ENCODE measurements at places on chromosomes 1 and 21.

DNA sequence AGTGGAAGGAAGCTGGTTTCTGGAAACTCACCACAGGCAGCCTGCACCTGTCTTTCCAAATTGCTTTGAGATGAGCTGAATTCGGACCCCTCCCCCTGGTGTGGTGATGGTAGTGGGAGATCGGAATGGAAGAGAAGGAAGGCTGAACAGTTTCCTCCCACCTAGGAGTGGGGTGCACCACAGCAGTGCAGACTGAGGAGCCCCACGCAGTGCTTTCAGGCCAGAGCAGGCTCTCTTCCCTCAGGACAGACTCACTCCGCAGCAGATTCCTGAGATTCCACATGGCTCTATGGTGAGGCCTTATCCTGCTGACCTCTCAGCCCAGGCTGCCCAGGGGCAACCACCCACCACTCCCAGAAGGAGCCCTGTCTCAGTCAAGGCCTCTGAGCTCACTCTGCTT lies 80.9 kb downstream of the ATP1A1 start:
- no peak for DNase-seq

DNA sequence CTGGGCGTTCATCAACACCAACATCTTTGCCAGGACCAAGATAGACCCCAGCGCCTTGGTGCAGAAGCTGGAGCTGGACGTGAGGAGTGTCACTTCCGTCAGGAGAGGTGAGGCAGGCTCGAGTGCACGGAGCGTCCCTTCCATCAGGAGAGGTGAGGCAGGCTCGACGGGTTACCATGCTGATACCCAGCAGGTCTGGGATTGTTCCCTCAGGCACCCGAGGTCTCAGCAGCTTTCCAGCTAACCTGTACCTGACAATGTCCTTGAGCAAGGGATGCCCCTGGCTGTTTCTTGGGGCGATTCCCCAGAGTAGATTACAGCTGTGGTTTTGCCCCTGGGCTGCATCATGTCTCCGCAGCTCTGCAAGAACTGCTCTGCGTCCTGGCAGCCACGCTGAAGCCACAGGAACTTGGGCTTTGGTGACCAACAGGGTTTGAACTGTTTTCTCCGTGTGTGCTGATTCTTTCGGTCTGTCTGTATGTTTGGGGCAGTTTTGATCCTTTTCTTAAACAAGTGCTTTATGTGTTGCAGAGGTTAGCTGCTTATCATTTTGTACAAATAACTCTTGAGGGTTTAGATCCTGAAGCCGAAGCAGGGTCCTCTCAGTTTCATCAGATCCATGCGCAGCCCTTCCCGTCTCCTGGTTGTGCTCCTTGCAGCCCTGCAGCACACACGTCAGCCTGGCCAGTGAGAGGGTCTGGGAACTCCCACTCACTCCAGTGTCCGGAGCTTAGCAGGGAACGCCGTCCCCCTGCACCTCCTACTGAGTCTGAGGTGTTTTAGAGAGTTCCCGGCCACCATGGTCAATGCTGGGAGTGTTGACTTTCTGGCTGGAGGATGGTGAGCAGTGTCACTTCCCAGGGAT lies 4.1 kb downstream of the SLX9 start:
- no peak for DNase-seq

DNA sequence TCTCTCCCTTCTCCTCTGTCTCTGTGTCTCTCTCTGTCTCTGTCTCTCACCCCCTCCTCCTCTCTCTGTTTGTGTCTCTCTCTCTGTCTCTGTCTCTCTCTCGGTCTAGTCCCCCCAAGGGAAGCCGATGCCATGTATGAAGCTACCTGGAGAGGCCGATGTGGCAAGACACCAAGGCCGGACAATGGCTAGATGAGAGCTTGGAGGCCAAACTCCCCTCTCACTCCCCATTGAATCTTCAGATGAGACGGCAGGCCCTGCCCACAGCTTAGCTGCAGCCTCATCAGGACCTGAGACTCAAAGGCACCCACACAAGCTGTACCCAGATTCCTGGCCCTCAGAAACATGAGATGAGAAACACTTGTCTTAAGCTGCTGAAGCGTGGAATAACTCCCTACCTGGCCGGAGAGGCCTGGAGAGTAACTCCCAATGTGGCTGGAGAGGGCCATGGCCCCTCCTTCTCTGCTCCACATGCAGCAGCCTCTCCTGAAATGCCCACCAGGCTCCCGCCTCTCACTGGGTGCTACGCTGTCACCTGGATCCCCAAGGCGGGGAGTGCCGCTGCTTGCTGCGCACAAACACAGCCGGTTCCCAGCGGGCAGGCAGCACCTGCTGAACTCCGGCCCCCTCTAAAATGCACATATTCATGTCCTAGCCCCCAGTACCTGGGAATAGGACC lies 7.8 kb upstream of the ACTRT2 start:
- no peak for DNase-seq

- DNase-seq: no peak
These were observed 1244.8 kb upstream of the TMPRSS15 start for GRCh38 chr21:19648391-19648790.

DNA sequence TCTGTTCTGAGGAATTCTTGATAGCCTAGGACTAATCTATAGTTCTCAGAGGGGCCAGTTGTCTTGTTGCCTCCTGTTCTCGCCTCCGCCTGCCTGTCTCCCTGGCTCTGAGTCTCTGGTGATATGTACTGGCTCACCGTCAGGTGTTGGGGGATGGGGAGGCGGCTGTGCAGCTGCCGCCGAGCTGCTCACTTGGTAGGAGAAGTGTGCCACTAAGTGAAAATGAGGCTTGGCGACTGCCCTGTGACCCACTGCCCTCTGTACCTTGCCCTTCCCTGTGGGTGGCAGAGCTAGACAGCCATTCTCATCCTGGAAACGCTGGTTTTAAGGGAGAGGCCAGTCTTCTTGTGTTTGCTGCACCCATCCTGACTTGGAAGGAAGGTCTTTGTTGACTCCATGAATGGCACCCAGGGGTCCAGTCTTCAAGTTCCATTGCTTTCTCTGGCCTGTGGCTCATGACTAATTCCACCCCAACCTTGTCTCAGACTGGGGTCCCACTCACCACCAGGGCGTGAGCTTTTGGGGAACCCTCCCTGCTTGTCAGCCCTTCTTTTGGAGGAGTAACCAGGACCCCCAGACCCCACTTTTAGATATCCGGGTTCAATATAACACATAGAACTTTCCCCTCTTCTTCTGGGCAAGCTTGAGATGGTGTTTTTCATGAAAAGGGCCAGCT lies 120.6 kb downstream of the CACNA1E start:
- no peak for DNase-seq

- DNase-seq: no peak
These were observed at the start of gene IL10 for GRCh38 chr1:206772243-206772937. Gene IL10 (minus strand): TSS chr1:206772494. CDS start chr1:206772435, 59 bp downstream.

GRCh38 chr1:31159869-31160611 lies 79.6 kb downstream of the NKAIN1 start:
- no peak for DNase-seq
